Lower lobe of right lung (tissue), 2 donors: ENCODE measurements at places on chromosomes 2 and 18.

GRCh38 chr2:33034784-33035183, 88.0 kb downstream of the LTBP1 start:
- no peak for DNase-seq

DNA sequence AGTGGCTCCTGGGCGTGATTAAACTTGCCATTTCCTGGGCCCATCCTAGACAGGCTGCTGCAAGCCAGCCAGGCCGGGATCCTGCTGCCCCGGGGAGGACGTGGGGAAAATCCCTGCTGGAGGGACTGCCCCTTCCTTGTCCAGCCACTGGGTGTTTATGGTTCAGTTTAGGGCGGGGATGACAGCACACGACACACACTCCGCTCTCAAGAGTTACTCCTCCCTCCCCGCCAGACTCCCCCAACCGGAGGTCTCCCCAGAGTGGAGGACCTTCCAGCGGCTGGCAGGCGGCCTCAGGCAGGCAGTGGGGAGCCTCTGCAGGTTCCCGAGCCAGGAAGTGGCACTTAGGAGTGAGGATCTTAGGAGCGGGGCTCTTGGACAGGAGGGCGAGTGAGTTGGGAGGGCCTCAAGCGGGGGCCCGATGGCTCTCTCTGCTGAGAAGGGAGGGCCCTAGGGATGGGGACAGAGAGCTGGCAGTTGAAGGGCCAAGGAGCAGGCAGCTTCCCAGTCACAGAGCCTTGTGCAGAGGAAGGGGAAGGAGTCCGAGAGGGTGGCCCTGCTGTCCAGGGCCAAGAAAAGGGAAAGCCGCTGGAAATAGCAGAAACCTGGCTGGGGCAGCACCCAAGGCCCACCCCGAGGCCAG, 5.7 kb upstream of the GPR35 start:
- peak; percentile 49 for DNase-seq

DNA sequence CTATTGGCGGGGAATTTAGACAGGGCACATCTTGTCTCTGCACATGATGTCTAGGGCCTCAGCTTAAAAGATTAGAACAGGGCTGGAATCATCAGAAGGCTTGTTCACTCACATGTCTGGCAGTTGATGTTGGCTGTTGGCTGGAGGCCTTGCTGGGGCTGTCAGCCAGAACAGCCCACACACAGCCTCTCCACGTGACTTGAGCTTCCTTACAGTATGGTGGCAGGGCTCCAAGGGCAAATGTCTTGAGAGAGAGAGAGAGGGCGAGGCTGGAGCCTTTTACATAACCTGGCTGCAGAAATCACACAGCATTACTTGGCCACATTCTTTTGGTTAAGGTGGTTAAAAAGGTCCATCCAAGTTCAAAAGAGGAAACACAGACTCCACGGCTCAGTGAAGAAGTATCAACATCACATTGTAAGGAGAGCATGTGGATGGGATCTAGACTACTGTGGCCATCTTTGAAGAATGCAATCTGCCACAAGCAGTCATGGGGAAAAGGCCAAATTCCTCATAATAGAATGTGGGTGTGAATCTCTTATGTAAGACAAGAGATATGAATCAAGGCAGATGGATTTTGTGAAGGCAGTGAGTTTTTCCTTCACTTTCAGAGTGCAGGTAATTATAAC, 30.4 kb downstream of the SRSF7 start:
- DNase-seq = peak; percentile 78

- no peak for DNase-seq
These were observed 406.1 kb upstream of the SOX11 start for GRCh38 chr2:5285872-5286769.

- DNase-seq = no peak
These were observed 111.6 kb upstream of the LTBP1 start for GRCh38 chr2:32835148-32835547.

GRCh38 chr18:79590191-79591031, 89.2 kb upstream of the CTDP1 start:
- DNase-seq = peak; percentile 42

DNA sequence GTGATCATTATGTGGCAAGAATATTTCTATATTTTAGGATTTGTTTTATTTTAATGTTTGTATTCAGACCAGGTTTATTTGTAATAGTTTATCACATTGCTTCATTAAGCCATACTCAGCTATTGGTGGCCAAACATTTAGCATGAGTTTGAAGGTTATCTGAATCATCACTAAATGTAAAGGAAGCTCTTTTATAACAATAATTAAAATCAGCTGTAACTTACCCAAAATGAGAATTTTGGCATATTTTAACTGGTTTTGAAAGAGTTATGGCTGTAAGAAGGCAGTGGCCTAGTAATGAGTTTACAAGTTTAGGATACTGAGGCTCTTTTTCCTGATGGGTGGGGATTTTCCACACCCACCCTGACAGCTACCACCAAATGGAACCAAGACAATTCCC, 177.8 kb downstream of the EN1 start:
- no peak for DNase-seq

DNA sequence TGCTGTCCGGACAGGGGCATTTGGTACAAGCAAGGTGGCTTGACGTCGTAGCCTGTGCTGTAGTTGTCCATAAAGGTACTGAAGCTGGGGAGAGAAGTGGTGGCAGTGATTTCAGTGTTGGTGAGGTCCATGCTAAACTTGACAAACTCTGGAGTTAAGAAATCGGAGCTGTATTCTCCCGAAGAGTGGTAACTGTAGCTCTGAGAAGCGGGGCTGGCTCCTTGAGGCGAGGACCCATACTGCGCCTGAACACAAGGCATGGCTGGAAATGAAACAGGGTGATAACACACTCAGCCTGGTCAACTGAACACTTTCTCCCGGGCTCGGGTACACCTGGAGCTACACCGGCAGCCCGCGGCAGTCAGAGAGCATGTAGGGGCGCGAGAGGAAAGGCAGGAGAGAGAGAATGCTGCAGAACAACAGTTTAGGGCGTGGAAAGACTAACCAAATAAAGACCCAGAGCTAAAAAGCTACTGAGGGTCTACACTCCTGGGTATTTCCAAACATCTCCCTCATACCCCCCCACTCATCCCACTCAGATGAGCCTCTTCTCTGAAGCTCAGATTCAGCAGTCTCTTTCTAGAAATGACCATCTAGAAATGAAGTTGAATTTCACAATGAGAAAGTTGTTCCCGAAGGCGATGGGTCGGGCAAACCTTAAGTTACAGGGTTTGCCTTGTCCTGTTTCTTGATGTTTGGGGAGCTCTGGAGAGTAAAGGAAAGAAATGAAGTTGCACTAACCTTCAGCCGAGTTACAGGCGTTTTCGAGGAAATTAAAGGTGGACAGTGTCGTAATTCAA, 2.4 kb downstream of the NR4A2 start:
- no peak for DNase-seq

DNA sequence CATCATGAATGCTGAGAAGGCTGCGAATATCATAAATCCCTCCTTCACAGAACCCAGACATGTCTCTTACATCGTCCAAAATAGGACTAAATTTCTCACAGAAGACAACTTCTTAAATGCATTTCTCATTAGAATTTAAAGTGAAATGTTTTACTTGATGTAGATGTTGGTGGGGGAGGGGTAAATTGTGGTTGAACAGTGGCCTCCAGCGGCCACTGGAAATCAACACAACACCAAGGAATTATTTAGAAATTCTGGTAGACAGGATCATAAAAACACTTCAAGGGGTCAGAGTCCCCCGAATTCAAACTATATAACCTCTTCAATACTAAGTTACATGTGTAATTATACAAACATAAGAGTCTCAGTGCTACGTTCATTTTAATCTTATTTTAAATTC, 135.9 kb downstream of the ABCA12 start:
- DNase-seq = no peak

DNA sequence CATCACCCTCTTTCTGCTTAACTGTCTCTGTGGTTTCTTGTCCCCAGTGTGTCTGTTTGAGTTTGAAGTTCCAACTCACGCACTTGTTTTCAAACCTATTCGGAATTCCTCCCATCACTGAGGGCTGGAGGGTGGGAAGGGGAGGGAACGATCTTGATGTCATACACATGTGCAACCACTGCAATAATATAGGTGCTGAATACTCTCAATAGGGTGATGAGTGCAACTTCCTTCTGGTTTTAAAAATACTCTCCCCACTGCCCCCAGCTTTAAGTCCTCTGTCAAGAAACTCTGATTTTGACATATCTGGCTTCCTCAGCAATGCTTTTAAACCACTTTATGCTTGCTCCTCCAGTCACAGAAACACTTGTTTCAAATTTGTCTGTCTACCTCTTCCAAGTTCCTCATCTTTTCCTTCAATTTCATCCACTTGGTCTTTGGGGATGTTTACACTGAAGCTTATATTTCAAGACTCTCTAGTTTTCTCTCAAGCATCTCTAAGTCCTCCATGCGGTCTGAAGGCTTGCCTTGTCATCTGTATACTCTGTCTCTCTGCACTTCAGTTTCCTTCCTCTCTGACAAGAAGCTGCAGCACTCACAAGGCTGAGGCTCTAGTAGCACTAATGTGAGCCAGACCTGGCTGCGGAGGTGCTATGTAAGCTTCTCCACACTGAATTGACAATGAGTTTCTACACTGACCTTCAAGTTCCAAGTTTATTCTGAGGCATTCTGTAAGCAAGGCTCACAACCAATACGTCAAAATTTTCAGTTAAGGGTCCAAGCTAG, 422.3 kb downstream of the ZEB2 start:
- no peak for DNase-seq

GRCh38 chr2:86226070-86226469, 26.8 kb downstream of the MRPL35 start:
- no peak for DNase-seq

DNA sequence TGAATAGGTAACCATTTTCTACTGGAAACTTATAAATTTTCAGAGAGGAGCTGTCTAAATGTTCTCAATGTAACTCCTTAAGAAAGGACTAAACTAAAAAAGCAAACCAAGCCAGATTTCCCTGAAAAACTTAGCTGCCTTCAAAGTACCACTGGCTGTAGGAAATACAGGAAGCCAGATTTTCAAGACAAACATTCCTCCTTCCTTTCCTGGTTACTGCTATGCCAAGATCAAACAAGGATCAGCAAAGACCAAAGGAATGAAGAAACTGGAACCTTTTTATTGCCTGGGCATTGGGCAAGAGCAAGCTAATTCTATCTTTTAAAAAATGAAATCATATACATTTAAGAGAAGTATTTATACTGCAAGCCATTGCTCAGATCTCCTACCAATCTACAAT, 212.7 kb downstream of the DYM start:
- DNase-seq = no peak

DNA sequence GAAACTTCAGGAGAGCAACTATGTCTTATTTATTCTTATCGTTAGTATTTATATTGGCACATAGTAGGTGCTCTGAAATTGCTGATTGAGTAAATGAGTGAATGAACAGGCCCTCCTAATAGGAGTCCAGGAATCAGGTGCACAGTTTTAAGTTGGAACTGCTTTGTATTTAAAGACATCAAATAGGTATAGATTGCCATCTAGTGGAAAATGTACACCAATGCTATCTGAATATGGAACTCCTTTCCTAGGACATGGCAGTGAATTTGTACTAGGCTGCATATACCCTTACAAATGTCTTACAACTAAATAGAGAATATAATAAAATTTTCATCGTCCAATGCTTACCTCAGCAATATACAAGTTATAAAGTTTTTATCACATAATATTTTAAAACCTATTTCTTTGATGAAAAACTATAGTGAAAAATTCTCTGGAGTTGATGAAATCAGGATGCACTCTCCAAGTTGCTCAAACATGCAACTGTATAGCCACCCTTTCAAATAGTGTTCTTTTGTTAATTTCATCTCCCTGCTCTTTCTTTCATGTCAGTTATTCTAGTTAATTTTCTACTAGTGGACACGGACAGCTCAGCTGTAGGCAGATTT, 318.9 kb upstream of the SYT4 start:
- DNase-seq = no peak

DNA sequence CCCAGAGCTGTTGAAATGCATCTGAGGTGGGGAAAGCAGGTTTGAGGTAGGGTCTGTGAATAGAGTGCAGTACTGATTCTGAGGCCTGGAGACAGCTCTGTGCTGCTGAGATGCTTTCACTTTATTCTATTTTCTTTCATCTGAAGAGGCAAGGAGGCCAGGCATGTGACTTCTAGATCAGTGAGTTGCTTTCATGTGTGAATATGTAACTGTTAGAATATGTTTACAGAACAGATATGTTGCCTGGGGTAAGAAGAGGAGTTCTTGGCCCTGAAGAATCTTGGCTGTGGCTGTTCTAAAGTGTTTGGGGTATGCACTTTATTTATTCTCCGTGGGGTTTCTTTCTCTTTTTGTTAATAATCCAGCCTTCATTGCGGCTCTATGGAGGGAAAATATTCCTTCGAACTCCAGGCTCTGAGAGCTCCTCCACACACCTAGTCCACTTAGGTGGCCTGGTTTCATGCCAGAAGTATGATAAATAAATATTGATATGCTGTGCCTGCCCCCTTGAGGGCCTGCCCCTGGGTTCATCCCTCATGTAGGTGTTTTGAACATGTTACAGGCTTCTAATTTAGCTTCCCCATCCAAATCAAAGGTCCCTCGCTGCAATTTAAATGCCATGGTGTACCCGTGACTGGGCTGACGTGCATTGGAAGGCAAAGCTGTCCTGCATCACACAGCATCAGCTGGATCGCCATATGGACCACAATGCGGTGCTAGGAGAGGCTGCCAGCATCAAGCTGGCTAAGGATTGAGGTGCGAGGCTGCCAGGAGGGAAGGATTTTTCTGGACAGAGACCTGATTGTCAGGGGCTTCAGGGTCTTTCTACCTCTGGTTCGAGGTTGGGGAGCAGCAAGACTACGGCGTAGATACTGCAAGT, 102.9 kb downstream of the PRKCE start:
- no peak for DNase-seq

DNA sequence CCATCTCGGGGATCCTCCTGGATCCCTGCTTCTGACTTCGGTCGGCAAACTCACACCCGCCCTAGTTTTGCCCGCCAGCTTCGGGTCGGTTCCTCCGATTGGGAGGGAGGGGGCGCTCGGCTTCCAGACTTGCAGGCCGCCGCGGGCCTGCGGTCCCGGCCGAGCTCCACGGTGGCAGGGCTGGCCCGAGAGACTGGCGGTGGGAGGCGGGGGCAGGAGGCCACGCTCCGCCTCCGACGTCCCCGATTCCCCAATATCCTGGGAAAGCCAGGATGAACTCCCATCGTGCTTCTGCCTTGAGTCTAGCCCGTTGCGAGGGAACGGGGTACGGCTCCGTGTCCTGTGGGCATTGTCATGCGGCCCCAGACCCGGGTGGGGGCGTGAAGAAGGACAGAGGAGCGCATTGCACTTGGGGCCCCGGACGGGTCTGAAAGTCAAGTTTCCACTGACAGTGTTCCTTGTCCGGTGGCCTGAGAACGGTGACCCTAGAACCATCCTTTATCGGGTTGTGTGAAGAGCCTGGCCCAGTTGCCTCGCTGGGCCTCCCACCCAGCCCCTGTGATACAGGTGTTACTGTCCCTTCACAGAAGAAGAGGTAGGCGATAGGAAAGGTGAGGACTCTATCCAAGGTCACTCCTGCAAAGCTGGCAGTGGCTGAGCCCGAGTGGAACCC, 2.4 kb upstream of the INHBB start:
- DNase-seq = peak; percentile 88

DNA sequence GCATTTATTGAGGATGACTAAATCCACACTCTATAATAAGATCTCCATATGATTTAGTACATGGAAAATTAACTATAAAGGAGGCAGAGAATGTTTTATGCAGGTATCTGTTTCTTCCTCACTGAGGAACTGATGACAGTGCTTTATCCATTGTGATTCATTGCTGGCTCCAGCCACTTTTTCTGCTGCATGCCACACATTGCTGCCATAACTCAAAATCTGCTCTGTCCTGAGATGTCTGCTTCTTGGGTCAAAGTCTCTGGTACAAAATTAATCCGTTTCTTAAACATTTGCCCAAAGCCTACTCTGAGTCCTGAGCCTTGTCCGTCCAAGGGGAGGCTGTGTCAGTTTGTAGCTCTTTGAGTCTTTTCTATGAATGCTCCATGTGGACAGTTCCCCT, 15.5 kb upstream of the ARHGAP28 start:
- no peak for DNase-seq
